Activated CD8-positive, alpha-beta memory T cell treated with anti-CD3 and anti-CD28 coated beads for 4 hours (primary cell): ENCODE measurements at places on chromosomes 1 and 21.

GRCh38 chr1:209154912-209155311 lies 428.6 kb upstream of the CAMK1G start:
- DNase-seq, result no peak

DNA sequence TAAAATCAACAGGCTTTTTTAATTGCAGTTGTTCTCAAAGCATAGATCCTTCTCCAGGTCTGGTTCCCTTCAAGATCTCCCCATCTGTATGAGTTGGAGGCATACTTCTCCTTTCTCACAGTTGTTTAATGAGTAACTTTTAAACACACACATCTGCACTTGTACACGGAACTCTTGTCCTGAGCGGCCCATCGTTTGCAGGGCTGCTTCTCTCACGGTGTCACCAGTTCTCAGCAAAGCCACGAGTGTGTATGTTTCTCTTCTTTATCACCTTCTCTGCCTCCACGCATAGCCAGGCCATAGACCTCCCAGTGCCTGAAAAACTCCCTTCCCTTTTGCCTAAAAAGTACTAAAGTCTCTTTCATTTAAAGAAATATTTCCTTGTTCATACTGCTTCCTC lies 68.7 kb upstream of the ROR1 start:
- DNase-seq, result no peak

GRCh38 chr1:100400404-100400803 lies 48.1 kb downstream of the CDC14A start:
- peak; percentile 32 for DNase-seq

DNA sequence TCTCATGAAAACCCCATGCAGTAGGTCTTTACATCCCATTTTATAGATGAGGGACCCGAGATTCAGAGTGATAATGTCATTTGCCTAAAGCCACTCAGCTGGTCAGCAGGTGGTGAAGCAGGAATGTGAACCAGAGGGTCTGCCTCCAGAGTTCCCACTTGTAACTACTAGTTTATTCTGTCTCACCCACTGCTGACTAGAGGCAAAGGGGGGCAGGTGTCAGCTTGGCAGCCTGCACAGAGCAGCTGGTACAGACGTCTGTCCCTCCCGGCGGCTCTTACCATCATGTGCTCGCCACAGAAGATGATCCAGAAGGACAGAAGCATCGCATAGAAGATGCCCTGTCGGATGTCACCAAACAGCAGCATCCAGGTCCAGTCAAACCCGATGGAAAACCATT lies 82.4 kb downstream of the WLS start:
- DNase-seq, result no peak

DNA sequence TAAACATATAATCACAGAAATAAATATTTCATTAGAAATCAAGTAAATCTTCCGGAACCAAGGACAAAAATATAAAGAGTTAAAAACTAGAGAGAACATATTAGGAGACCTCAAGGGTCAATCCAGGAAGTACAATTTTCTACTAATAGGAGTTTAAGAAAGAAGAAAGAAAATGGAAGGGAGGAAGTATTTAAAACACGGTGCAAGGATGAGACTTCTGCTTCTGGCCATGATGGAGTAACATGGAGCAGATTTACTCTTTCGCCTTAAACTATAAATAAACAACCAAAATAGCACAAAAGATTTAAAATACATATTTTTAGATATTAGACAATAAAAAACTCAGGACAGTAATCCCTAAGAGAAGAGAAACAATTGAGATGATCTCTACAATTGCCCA lies 12.6 kb upstream of the IFNAR1 start:
- no peak for DNase-seq

DNA sequence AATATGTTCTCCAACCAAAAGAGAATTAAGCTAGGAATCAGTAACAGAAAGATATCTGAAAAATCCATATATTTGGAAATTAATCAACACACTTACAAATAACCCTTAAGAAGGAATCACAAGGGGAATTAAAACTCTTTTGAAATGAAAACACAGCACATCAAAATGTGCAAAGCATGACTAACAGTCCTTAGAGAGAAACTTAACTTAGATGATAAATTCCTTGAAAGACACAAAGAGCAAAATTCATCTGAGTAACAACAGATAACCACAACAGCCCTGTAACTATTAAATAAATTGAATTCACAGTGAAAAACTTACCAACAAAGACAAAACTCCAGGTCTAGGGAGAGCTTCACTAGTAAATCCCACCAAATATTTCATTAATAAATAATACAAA lies 283.8 kb downstream of the SDCCAG8 start:
- no peak for DNase-seq

DNA sequence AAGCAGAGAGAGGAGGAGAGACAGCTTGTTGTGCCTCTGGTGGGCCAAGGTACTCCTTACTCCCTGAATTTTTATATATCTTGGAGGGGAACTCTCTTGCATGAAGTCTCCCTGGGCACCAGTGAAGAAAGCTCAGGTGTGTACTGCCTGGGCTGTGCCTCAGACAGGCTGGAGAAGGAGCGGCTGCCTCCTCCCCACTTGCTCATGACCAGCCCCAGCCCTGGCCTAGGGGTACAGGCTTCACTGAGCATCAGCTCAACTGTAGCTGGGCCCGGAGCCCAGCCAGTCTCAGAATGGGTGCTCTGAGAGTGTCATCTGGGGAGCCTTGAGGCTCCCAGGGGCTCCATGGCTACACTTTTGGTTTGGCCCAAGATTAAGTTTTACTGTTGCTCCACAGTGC lies 44.8 kb upstream of the TENT5C start:
- no peak for DNase-seq

DNA sequence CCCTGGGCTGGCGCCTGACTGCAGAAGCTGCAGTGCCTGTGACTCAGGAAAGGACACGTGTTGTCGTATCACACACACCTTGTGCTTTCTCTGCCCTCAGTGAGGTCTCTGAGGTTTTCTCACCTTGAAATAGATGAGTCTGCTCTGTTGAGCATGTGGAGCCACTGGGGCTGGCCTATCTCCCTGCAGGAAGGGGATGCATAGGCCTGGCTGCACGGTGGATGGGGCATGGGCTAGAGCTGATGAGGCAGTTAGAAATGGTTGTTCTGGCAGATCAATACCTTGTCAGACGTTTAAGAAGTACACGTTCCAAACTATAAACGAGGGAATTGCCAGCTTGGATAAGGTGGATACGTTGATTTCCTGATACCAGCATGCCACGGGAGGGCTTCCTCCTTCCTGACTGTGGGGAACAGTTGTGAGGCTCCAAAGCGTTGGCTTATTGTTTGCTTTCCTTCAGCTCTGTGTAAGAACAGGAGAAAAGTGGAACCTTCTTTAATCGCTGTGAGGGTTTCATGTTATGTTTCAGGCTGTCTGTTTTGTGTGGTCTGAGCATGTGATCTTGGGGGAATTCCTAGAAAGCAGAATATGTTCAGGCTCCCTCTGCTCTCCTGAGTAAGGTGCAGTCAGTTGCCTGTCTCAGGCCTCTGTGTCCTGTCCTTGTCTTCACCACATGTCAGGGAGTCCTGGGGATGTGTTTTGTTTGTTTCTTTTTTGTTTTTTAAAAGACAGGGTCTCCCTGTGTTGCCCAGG lies 44.8 kb downstream of the PCNT start:
- peak; percentile 15 for DNase-seq

DNA sequence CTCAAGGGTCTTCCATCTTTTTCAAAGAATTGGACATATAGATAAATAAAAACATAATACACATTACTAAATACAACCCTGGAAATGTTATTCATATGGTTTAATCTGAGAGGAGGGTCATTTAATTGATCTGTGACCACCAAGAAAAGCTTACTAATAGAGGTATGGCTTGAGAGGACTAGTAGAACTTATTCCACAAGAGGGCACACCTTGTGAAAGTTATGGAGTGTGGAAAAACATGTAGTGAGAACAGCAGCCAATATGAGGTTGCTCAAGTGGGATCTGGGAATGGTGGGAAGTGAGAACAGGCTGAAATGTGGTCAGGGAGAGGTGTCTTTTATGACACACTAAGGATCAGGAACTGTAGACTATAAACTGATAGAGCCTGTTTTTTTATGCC lies 973.5 kb upstream of the B3GALT2 start:
- DNase-seq, result no peak

DNA sequence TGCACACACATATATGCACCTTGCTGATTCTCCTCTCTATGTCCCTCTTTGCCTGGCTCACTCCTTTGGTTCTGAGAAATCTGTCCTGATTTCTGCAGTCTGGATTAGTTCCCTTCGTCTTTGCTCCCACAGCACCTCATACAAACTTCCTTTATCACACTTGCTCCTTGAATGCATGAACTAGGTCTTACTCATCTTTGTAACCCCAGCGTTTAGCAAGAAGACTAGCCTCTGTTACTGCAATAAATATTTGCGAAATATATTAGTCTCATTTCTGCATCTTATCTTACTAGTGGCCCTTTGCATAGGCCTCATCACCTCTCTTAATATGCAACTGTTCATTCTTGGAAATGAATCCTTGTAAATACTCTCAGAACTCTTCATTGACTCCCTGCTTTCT lies 11.4 kb downstream of the SMYD2 start:
- no peak for DNase-seq

- DNase-seq, result no peak
Observed at GRCh38 chr1:157520386-157520935, 31.9 kb downstream of the FCRL5 start.

DNA sequence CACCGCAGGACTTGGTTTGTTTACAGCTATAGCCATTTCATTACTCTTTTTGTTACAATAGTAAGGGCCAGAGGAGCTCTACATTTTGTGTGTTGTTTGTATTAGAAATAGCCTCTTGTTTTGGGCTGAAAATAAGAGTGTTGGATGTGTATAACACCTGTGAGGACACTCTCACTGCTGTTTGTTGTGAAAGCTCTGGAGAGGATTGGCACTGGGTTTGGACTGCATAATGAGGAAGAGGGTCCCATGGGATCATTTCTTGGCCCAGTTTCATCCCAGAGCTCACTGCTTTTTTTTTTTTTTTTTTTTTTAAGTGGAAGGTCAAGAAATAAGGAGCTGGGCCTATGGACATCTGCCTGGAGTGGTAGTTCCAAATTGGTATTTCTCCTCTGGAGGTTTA lies 61.6 kb upstream of the KIAA0040 start:
- no peak for DNase-seq
